CD8-positive, alpha-beta T cell (primary cell): ENCODE measurements at places on chromosomes 2 and 18. TPM values are rescaled to one million over a fixed set of nuclear protein-coding genes. Genes with fewer than 3 reads are reported as not detected.

FSHR gene
- not detected for total RNA-seq

CFAP65 gene
- not detected for total RNA-seq

GRCh38 chr18:22387364-22387763 is 30.4 kb downstream of the CTAGE1 start:
- DNase-seq = no peak

DNA sequence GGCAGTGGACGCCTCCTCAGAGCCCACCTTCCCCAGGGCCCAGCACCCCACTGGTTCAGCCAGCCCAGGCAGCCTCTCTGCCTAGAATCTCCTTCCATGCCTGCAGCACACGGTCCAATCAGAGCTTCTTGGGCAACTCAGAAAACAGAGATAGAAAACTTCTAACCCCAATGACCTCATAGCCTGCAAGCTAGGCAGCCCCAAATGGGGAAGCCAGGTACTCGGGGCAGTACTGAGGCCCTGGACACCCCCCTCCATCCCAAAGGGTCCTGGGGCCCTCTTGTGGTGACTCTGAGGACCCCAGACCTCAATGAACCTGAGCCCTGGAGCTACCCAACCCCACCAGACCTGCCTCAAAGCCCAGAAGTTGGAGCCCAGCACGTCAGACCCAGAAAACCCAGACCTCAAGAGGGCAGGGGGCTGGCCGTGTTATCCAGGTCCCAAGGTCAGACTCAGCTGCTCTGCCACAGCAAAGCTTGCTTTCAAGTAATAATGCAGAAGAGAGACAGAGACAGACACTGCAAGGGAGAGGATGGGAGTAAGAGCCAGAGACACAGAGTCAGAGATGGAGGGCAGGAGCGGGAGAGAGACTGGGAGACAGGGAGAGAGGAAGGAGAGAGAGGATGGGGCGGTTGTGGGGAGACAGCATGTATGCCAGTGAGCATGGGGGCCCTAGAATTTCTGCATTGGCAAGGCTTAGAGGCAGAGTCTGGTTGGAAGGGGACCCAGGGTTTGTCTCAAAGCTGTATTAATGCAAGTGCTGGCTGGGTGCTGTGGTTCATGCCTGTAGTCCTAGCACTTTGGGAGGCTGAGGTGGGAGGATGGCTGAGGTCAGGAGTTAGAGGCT is 28.2 kb downstream of the SERTAD2 start:
- no peak for DNase-seq

DNA sequence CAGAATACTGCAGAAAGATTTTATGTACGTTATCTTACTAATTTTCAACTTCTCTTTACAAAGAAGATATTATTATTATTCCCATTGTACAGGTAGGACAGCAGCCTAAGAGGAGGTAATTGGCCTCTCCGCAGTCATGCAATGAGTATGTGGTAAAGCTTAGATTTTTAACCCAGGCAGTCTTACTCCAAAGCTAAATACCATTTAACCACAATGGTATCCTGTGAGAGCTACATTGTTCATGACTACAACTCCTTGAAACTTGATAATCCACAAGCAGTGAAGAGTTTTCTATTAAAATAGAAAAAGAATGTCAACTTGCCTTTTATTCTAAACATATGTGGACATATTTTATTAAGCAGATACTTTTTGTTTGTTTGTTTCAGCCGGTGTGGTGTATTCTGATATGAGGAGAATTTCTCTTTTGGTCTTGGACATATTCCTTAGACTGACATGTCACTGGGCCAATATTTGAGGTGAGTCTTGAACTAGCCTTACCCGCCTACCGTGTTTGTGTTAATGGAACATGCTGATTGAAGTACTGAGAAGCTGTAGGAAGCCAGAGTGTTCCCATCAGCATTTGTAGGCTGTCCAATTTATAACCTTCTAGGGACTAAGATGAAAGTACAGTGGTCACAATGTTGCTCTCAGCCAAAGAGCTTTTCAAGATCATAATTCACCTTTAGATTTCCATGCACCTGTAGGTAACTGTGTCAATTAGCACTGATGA is 293.9 kb upstream of the DCC start:
- DNase-seq = no peak

MC4R gene
- total RNA-seq = not detected

DNAJB2 gene
- 123 TPM for total RNA-seq

- DNase-seq = no peak
Observed at GRCh38 chr2:2271469-2271941, 59.6 kb downstream of the MYT1L start.

- no peak for DNase-seq
Observed at GRCh38 chr18:22307528-22307927, 110.2 kb downstream of the CTAGE1 start.

DNA sequence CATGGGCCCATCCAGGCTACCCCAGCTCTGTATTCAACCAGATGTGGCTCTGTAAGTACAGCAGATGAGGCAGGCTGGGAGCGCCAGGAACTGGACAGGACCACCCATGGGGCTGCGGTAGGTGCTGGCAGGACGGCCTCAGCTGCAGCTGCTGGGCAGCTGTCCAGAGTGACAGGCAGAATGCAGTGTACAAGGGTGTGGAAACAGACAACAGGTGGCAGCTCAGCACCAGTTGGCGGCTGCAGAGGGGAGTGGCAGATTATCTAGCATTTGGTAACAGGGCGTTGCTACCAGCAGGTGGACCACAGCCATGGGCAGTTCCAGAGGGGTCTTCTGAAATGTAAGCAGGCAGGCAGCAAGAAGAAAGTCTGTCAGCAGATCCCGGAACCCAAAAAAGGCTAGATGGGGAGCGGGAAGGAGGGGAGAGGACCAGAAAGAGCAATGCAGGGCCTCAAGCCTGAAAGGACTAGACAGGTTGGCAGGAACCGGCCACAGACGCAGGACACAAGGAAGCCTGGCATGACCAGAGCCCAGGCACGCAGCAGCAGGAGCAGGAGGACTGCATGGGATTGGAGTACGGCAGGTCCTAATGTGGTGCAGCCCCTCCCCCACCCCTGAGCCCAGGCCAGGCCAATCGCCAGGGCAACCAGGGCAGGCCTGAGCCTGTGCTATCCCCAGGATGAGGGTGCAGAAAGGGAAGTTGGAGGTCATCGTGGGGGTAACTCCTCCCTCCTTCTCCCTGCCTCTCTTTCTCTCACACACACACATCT is 24.7 kb downstream of the PKDCC start:
- DNase-seq = no peak

- no peak for DNase-seq
Observed at GRCh38 chr18:49464718-49465598, 4.5 kb upstream of the DYM start.

SP9 gene
- total RNA-seq = not detected

GRCh38 chr18:58078889-58079573 is 35.0 kb downstream of the NEDD4L start:
- no peak for DNase-seq

DNA sequence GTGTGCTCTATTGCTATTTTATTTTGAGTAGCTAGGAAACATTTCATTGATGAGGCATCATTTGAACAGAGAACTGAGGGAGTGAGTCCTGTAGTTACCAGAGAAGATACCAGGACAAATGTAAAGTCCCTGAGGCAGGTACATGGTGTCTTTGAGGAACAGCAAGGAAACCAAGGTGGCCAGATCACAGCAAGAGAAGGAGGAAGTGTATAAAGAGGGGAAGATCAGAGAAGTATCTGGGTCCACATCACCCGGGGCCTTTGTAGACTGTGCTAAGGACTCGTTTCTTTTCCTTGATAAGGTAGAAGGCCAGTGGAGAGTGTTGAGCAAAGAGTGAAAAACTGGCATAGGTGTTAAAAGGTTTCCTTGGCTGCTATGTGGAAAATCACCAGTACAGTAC is 34.8 kb upstream of the PLB1 start:
- DNase-seq = no peak

GRCh38 chr2:96789245-96789617 is 26.8 kb upstream of the CNNM3 start:
- DNase-seq = no peak

DNA sequence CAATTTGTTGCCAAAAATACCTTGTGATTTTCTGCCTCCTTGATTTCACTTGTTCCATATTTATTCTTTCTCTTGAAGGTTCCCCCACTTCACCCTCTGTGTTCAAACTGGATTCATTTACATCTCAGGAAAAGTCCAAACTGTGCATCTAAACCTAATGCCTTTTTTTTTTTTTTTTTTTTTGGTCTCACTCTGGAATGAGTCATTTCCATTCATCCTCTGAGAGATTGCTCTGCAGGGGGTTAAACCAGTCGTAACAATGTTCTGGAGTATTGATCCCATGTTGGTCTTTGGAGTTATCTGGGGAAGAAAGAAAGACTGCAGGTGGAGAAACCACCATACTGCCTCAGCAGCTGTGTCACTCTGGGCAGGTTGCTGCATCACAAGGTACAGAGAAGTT is 119.7 kb downstream of the TACR1 start:
- DNase-seq = no peak

PTH2R gene
- total RNA-seq = not detected

KIAA2012 gene
- not detected for total RNA-seq

TMEM169 gene
- not detected for total RNA-seq

PSMA8 gene
- not detected for total RNA-seq

GRCh38 chr2:212695426-212695825 is 156.8 kb upstream of the ERBB4 start:
- no peak for DNase-seq
